ENCODE measurements at places on chromosomes 16 and 17. TPM values are rescaled to one million over a fixed set of nuclear protein-coding genes. Genes with fewer than 3 reads are reported as not detected.

GRCh38 chr16:10992797-10993196, 48.4 kb downstream of the CLEC16A start:
- peak; percentile 93 for DNase-seq

- no peak for DNase-seq
Measured at GRCh38 chr16:9780831-9781230, 401.4 kb downstream of the GRIN2A start.

GRCh38 chr16:86387468-86388440, 122.6 kb upstream of the FOXF1 start:
- DNase-seq = peak; percentile 98

ERN2 gene
- total RNA-seq = 0.83 TPM

ACSM3 gene
- 1.3 TPM for total RNA-seq

Data from fibroblast of lung (primary cell).